ENCODE measurements at places on chromosomes 7 and 10. TPM values are rescaled to one million over a fixed set of nuclear protein-coding genes. Genes with fewer than 3 reads are reported as not detected.

VAX1 gene
- not detected for total RNA-seq

ERVW-1 gene
- total RNA-seq = not detected

SSC4D gene
- total RNA-seq = 0.72 TPM

CADPS2 gene
- total RNA-seq = 0.53 TPM

LRRC18 gene
- total RNA-seq = not detected

SLF2 gene
- total RNA-seq = 19.6 TPM

CUBN gene
- total RNA-seq = 0.03 TPM

- DNase-seq = no peak
- H3K36me3 ChIP-seq = no peaks in the 10 kb centered on the region
- H3K27me3 ChIP-seq = no peaks in the 10 kb centered on the region
These were observed 31.5 kb upstream of the PRTFDC1 start for GRCh38 chr10:24983946-24984345.

GRCh38 chr10:31659665-31660064 is 269.0 kb downstream of the ARHGAP12 start:
- DNase-seq = no peak
- H3K27me3 ChIP-seq = no peaks in the 10 kb centered on the region
- no peak overlapping the region for H3K27ac ChIP-seq
- H3K4me3 ChIP-seq = no peak overlapping the region

- no peak overlapping the region for H3K4me3 ChIP-seq
- no peak overlapping the region for H3K27ac ChIP-seq
- DNase-seq = no peak
- H3K27me3 ChIP-seq = no peaks in the 10 kb centered on the region
These were observed 227.0 kb downstream of the DKK1 start for GRCh38 chr10:52541006-52541473.

- H3K4me1 ChIP-seq = no peaks in the 10 kb centered on the region
- no peaks in the 10 kb centered on the region for H3K27me3 ChIP-seq
- no peak overlapping the region for H3K4me3 ChIP-seq
- no peak for DNase-seq
- no peak overlapping the region for H3K27ac ChIP-seq
These were observed 413.5 kb downstream of the DNAJB6 start for GRCh38 chr7:157750291-157750690.

- H3K36me3 ChIP-seq = no peaks in the 10 kb centered on the region
- H3K4me3 ChIP-seq = no peak overlapping the region
- no peaks in the 10 kb centered on the region for H3K4me1 ChIP-seq
- no peak overlapping the region for H3K27ac ChIP-seq
- no peak for DNase-seq
- H3K27me3 ChIP-seq = no peaks in the 10 kb centered on the region
These were observed 321.4 kb downstream of the CDK14 start for GRCh38 chr7:90917539-90917938.

GRCh38 chr7:38105874-38106483 is 72.1 kb upstream of the STARD3NL start:
- no peaks in the 10 kb centered on the region for H3K4me1 ChIP-seq
- H3K36me3 ChIP-seq = no peaks in the 10 kb centered on the region
- H3K27me3 ChIP-seq = no peaks in the 10 kb centered on the region
- no peak overlapping the region for H3K4me3 ChIP-seq
- H3K27ac ChIP-seq = no peak overlapping the region

GRCh38 chr10:28280652-28281051 is 22.2 kb downstream of the MPP7 start:
- no peaks in the 10 kb centered on the region for H3K4me1 ChIP-seq
- H3K27ac ChIP-seq = no peak overlapping the region
- no peak for DNase-seq
- H3K4me3 ChIP-seq = no peak overlapping the region

DNA sequence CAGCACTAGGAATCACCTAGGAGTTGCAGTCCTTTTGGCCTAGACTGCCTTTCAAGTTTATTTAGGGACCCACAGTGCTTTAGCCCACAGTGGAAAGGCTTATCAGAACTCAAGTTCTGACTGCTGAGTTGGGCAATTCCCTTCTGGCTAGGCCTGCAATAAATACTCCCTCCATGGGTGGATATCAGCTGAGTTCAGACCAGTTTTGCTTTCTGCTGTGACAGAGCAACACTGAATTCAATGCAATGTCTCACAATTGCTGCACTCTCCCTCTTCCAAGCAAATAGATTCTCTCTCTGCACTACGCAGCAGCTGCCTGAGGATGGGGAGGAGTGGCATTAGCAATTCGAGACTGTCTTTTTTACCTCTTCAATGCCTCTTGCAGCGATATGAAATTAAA is 1153.3 kb downstream of the SORCS1 start:
- no peaks in the 10 kb centered on the region for H3K4me1 ChIP-seq
- DNase-seq = no peak
- H3K4me3 ChIP-seq = no peak overlapping the region
- no peaks in the 10 kb centered on the region for H3K36me3 ChIP-seq
- no peaks in the 10 kb centered on the region for H3K27me3 ChIP-seq

DNA sequence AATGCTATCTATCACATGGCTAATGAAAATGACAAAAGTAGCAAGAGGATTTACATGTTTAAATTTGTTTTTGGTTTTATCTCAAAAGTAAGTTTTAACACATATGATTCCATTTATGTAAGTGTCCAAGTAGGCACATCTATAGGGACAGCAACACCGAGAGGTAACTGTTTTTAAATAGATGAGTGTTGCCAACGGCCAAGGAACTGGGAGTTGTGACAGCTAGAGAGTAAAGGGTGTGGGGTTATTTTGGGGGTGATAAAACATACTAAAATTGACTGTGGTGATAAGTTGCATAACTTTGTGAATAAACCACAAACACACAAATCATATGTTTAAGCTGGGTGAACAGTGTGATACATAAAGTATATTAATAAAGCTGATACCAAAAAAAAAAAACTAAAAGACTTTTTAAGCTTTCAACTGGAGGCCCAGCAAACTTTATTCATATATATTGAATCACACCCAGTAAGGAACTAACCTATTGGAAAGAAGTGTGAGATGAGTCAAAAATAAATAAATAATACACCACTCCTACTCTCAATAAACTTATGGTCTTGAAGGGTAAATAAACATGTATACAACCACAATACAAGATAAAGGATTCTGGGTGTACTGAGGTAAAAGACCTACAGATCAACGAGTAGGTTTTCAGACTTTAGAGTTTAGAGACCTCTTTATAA is 33.0 kb downstream of the LRRC72 start:
- H3K27me3 ChIP-seq = no peaks in the 10 kb centered on the region
- H3K36me3 ChIP-seq = no peaks in the 10 kb centered on the region
- no peaks in the 10 kb centered on the region for H3K4me1 ChIP-seq
- H3K27ac ChIP-seq = no peak overlapping the region
- no peak overlapping the region for H3K4me3 ChIP-seq

DNA sequence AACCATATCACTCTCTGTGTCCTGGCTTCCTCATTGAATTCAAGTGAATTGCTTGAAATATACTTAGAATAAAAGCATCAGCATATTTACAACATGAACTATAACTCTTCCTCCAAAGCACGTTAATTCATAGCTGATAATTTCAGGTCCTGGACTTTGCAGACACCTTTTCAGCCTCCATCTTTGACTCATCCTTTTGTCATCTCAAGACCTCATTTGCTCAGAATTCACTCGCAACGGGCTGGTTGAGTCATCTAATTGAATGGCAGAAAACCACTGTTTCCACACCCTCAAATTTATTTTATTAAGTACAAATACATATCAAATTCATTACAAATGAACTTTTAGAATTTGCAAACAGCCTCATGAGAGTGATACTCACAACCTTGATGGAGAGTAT is 545.7 kb downstream of the GATA3 start:
- H3K36me3 ChIP-seq = no peaks in the 10 kb centered on the region
- H3K4me1 ChIP-seq = no peaks in the 10 kb centered on the region
- no peak overlapping the region for H3K27ac ChIP-seq
- H3K4me3 ChIP-seq = no peak overlapping the region

GRCh38 chr10:104938031-104938430 is 296.9 kb downstream of the SORCS3 start:
- H3K4me3 ChIP-seq = no peak overlapping the region
- no peaks in the 10 kb centered on the region for H3K27me3 ChIP-seq
- no peak for DNase-seq
- H3K36me3 ChIP-seq = no peaks in the 10 kb centered on the region
- H3K27ac ChIP-seq = no peak overlapping the region
- H3K4me1 ChIP-seq = no peaks in the 10 kb centered on the region

GRCh38 chr7:155986497-155987160 is 174.4 kb upstream of the SHH start:
- no peak for DNase-seq
- H3K4me1 ChIP-seq = no peaks in the 10 kb centered on the region
- no peaks in the 10 kb centered on the region for H3K27me3 ChIP-seq
- H3K36me3 ChIP-seq = no peaks in the 10 kb centered on the region
- H3K4me3 ChIP-seq = no peak overlapping the region

- no peaks in the 10 kb centered on the region for H3K27me3 ChIP-seq
- DNase-seq = no peak
- H3K27ac ChIP-seq = no peak overlapping the region
- H3K4me3 ChIP-seq = no peak overlapping the region
- H3K36me3 ChIP-seq = no peaks in the 10 kb centered on the region
- no peaks in the 10 kb centered on the region for H3K4me1 ChIP-seq
These were observed 17.4 kb upstream of the CCL26 start for GRCh38 chr7:75789361-75789924.

DNA sequence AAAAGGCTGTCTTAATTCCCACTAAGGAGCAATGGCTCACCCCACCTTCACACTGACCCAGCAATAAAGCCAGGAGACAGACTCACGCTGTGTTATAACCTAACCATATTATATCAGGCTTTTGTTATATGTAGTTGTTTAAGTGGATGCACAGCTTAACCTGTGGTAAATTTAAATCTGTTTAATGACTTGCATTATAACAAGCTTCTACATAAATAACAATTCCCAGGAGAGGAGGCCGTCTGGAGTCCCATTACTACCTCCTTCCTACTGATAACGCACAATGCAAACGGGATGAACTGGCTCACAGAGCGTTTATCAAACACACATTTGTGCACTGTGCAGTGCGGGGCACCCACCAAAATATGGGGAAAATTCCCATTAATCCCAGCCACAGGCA is 102.1 kb upstream of the MGMT start:
- no peaks in the 10 kb centered on the region for H3K36me3 ChIP-seq
- no peak for DNase-seq
- H3K27me3 ChIP-seq = no peaks in the 10 kb centered on the region
- no peak overlapping the region for H3K4me3 ChIP-seq
- no peaks in the 10 kb centered on the region for H3K4me1 ChIP-seq
